ENCODE measurements at places on chromosomes 1 and 21. TPM values are rescaled to one million over a fixed set of nuclear protein-coding genes. Genes with fewer than 3 reads are reported as not detected.

DNA sequence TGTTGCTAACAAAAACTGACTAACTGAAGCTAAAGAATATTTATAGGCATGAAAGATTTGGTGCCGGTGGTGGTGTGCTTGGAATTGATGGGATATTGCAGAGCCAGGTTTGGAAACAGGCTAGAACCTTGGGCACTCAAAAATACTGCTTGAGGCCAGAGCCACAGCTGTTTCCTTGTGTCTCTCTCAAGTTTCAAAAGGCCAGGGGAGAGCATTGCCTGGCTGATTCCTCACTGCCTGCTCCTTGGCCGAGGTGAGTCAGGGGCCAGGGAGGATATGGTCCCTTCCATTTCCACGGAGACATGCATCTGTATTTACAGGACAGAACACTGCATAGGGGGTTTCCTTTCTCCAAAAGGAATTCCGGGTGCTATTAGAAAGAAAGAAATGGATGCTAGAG lies 36.1 kb upstream of the IVNS1ABP start:
- no peak for DNase-seq

- DNase-seq, result no peak
Observed at GRCh38 chr1:59680044-59680443, 134.7 kb upstream of the HOOK1 start.

- DNase-seq, result no peak
Observed at GRCh38 chr1:167456926-167457325, 61.4 kb downstream of the CD247 start.

DNA sequence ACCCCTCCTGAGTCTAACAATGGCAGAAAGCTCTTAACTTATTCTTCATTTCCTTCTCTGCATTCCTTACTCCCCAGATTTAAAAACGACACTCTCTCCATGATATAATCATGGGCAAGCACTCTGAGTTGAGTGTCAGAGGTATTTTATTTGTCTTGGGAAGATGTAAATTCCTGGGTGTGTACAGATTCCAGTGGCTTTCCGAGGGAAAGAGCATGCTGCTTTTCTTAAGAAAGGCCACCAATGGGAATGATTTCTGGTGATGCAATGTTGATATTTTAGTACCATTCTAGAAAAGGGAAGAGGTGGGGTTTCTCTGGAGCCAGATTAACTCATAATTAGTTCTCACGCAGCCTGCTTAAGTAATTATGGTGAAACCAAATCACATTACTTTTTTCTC lies 47.8 kb upstream of the BTG3 start:
- no peak for DNase-seq

- no peak for DNase-seq
Observed at GRCh38 chr21:15400905-15401304, 328.9 kb upstream of the USP25 start.

DNA sequence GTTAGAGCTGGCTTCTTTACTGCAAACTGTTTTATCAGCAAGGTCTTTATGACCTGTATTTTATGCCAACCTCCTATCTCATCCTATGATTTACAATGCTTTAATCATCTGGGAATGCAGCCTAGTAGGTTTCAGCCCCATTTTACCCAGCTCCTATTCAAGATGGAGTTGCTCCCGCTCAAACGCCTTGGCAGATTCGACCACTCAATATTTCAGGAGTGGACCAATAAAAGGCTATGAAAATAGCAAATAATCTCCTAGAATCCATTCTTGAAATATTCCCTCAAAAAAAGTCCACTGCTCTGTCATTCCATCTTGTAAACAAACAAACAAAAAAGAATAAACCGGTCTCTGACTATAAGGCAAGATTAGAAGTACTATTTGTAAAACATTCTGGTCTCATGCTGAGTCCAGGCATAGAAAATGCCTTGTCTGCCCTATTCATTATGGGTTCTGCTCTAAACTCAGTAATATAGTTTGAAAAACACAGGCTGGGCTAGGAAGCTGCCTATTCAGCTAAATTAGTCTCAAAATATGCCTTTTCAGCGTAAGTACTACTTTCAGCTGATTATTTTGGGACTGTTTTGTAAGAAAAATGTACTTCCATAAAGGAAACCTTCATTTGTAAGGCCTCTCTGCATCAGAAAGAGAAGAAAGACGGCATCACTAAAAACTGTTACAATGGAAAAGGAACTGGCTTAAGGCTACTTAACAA lies 53.0 kb downstream of the TBX19 start:
- no peak for DNase-seq

CHRM3 gene
- total RNA-seq, result not detected

CD244 gene
- not detected for total RNA-seq

Measured in G401 (cell line).